ENCODE measurements at places on chromosomes 1 and 21.

GRCh38 chr1:26305667-26306289, 658 bp downstream of the UBXN11 start:
- DNase-seq = no peak

DNA sequence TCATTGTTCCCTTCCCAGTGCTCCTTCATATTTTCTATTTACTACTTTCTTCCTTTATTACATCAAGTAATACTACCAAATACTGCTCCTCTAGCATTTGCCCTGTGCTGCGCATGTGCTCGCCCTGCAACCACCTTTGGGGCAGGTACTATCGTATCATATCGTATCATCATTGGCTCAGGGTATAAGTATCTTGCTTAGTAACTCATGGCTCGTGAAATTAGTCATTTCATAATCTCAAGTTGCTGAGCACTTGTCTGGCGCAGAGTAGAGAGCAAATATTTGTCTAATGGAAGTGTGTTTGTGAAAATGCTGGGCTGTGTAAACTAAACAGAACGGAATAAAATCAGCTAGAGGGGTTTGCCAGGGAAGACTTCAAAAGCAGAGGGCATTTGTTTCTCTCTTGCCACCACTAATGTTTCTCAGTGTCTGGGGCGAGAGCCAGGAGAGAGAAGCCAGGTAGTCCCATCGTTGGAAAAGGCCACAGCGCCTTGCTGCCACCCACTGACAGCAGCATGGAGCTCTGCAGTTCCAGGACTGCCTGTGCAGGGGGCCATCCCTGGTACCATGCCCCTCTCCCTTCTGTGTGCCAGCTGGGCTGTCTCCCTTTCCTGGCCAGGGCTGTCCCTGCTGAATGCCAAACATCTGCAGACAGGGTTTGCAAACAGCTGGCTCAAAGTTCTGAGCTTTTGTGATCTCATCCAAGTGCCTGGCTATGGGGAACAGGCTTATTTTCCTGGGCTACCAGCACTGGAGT, 20.0 kb upstream of the CPT2 start:
- no peak for DNase-seq

- DNase-seq = no peak
Measured at GRCh38 chr1:164673584-164674214, 114.7 kb downstream of the PBX1 start.

- DNase-seq = no peak
Measured at GRCh38 chr1:193355626-193356025, 169.2 kb upstream of the B3GALT2 start.

DNA sequence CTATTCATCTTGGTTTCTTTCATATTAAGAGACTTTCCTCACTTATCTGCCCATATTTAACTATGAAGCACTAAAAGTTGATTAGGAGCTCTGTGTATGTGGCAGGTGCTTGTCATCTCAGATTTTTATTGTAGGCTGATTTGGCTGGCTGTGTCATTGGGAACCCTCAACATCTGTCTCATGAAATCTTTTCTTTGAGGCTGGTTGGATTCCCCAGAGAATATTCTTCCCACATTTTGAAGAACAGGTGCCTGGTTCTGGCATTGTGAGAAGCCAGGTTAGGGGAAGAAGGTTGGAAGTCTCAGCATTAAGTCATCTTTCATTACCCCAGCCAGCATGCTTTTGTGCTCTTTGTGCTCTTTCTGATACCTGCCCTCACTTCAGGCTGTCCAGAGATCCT, 37.1 kb downstream of the EEIG2 start:
- DNase-seq = no peak

GRCh38 chr1:1260843-1261560, 12.7 kb downstream of the UBE2J2 start:
- no peak for DNase-seq

All from stimulated activated effector memory CD8-positive, alpha-beta T cell treated with anti-CD3 and anti-CD28 coated beads, Interleukin-12 subunit alpha, Interleukin-12 subunit beta, amount 100 ng/mL, for 72 hours (primary cell).